ENCODE measurements at places on chromosomes 2 and 18.

GRCh38 chr2:12303181-12304030, 413.3 kb upstream of the TRIB2 start:
- DNase-seq: no peak

DNA sequence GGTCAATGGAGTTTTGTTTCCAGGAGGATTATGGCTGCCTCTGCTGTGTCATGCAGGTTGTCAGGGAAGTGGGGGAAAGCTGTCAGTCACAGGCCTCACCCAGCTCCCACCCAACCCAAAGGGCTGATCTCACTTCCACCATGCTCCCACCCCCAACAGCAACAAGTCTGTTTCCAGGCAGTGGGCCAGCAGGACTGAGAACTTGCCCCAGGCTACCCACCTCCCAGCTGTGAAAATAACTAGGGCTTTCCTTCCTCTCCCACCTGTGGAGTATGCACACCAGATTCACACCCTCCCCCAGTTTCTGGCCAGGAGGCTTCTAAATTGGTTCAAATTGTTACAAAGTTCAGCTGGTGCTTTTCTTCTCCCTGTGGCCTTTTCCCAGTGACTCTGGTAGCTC, 95.6 kb upstream of the ACVR1 start:
- no peak for DNase-seq

DNA sequence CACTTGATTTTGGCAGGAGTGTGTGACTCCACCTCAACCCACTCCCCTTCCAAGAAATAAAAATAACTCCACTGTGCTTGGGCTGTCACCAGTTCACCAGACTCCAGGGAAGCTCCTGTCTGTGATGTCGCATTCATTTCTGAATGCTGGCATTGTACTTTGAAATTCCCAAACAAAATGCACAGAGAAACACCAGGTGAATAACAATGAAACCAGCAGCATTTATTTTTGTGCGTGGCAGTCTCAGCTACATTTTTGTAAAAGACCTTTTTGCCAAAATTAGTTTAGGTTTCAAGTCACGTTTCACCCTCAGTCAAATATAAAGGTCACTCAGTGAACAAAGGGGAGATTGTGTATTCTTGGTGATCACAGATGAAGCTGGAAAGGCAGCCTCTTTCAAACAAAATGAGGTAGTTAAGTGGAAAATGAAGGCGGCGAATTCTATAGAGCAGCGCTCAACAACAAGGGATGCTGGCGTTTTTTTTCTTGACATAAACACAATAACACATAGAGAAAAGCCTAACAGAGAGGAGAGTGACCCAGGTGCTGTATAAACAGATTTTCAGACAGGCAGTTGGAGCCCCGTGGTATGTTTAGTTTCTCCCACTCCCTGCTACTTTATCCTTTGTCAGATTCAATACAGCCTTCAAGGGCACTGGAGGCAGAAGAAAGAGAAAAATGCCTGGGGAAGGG, 210.3 kb upstream of the GCFC2 start:
- no peak for DNase-seq

DNA sequence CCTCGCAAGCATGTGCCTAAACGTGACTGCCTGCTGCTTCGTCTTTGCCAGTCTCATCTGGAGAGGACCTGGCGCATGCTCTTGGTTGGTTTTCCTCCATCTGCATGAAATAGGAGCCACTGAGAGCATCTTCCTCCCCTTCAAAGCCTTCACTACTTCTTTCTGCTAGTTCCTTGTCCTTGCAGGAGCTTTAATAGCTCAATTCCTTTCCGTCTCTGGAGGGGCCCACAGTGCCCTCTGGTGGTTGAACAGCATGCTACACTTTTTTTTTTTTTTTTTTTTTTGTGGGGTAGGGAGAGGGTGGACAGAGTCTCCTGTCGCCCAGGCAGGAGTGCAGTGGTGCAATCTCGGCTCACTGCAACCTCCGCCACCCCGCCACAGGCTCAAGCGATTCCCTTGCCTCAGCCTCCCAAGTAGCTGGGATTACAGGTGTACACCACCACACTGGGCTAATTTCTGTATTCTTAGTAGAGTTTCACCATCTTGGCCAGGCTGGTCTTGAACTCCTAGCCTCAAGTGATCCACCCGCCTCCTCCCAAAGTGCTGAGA, 59.6 kb downstream of the SP110 start:
- DNase-seq: peak; percentile 20

DNA sequence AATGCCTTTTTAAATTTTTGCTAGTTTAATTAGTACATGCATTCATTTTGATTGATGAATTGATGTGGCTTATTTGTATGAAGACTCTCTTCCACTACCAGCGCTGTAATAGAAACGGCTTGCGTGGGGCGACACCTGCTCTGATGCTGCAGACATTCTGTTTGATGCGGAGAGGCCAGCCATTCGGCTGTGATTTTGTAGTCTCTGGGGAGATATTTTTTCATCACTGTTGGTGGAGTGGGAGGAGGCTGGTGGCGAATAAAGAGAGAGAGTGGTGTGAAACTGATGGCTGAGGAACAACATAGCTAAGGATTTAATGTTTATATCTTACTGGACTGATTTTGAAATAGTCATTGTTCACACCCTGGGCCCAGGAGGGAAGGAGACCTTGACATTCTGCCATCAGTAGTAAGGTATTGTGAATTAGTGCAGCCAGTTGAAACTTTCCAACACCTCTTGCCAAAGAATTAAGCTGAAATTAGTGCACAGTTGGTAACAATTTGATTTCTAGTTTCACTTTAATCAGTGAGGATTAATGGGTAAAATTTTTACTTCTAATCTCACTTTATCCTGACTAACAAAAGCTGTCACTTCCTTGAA, 224.1 kb downstream of the MTX2 start:
- no peak for DNase-seq

- DNase-seq: no peak
These were observed 353.0 kb downstream of the MYCN start for GRCh38 chr2:16293398-16293797.

DNA sequence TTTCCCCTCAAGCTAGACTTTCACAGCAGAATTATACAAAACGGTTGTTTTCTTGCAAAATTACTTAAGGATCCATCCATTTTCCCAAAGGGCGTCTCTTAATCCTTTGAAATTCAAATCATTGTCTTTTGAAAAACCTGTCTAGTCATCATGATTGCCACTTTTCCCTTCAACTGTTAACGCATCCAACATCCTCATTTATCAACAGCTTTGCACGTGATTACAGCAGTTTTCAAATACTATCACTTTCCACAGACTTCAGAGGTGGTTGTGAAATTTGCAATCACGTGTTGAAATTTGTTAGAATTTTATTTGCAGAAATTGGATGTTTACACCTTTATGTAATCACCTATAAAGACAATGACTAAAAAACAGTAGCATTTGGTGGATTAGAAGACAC, 304.4 kb upstream of the SLC39A10 start:
- no peak for DNase-seq

DNA sequence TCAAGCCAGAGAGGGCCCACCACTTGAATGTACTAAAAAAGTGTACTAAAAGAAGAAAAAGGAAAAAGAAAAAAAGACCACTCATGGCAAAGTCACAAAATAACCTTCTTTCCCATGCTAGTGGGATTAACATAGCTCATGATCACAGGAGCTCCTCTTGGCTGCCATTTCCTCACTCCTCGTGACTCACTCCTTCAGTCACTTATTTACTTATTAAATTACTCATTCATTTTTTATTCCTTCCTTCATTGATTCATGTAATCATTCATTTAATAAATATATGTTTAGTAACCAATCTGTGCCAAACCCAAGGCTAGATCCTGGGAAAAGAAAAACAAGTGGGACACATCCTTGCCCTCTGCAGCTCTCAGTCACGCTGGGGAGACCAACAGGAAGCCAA, 300.5 kb downstream of the INSIG2 start:
- no peak for DNase-seq

- DNase-seq: no peak
These were observed 180.1 kb downstream of the MGAT5 start for GRCh38 chr2:134433979-134434378.

GRCh38 chr18:34729264-34729663, 19.2 kb downstream of the DTNA start:
- no peak for DNase-seq

- no peak for DNase-seq
These were observed 57.7 kb upstream of the TFCP2L1 start for GRCh38 chr2:121342751-121343150.

- DNase-seq: no peak
These were observed 1364.4 kb upstream of the NXPH2 start for GRCh38 chr2:140144611-140145010.

DNA sequence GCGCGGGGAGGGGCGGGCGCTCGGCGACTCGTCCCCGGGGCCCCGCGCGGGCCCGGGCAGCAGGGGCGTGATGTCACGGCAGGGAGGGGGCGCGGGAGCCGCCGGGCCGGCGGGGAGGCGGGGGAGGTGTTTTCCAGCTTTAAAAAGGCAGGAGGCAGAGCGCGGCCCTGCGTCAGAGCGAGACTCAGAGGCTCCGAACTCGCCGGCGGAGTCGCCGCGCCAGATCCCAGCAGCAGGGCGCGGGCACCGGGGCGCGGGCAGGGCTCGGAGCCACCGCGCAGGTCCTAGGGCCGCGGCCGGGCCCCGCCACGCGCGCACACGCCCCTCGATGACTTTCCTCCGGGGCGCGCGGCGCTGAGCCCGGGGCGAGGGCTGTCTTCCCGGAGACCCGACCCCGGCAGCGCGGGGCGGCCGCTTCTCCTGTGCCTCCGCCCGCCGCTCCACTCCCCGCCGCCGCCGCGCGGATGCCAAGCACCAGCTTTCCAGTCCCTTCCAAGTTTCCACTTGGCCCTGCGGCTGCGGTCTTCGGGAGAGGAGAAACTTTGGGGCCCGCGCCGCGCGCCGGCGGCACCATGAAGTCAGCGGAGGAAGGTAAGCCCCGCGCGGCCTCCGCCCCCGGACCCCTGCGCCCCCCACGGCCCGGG, at the start of gene NFATC1:
Gene NFATC1 (plus strand): TSS at position 170 of the 644 bp plus-strand sequence. CDS start 295 bp downstream, at position 465.
- DNase-seq: peak; percentile 59

DNA sequence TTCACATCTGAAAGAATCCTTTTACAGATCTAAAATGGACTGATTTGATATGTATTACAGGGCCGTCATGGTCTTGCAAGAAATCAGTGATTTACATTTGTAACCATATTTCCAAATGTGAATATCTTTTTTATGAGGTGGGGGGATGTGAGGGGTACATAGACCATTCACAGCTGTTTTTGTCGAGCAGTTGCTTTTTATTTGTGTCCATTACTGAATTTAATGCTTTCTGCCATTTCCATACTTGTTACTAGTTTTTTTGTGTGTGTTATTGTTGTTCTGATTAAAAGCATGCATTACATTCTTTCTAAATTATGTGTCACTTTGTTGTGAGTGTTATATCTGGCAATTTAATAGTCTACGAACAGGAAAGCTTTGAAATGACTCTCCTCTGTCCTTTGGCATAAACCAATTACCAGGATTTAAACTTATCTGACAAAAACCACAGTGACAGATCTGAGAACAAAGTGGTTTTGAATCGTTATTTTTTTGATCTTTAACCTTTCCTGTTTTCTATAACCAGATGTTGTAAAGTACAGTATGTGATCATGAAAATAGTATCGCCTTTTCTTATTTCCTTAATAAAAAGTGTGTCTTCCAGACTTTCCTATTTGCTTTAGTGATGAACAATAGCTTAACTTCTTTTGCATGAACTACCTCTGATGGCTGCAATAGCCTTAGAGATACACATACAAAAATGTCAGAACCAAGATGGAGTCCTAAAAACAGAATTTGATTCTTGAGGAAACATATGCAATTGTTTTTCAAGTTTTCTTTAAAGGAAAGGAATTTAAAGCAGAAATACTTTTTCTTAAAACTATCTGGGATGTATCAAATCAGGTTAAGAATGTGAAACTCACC, 354.2 kb upstream of the ACVR2A start:
- no peak for DNase-seq

GRCh38 chr18:63878925-63879324, 8.6 kb upstream of the SERPINB2 start:
- DNase-seq: no peak

- DNase-seq: no peak
These were observed 450 bp downstream of the KCNH7 start for GRCh38 chr2:162838136-162838497.

GRCh38 chr2:241136661-241137260, 12.5 kb downstream of the PASK start:
- no peak for DNase-seq

- no peak for DNase-seq
These were observed 12.6 kb upstream of the NCK2 start for GRCh38 chr2:105732101-105732500.

DNA sequence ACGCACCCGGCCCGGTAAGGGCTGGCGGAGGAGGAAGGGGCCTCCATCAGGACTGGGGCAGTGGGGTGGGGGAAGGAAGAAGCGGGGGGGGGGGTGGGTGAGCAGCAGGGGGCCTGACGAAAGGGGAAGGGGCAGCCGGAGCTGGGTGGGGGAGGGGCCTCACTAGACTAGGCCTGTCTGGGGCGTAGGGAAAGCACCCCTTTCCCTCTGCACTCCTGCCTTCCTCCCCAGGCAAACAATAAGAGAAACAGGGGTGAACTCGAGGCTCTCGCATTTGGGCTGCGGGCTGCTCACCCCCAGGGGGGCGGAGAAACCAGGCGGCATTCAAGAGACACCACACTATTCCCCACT, 82.7 kb upstream of the POMC start:
- DNase-seq: no peak

GRCh38 chr2:128626760-128627511, 308.3 kb upstream of the HS6ST1 start:
- DNase-seq: no peak

- no peak for DNase-seq
These were observed 418.6 kb downstream of the GALR1 start for GRCh38 chr18:77668219-77668618.

DNA sequence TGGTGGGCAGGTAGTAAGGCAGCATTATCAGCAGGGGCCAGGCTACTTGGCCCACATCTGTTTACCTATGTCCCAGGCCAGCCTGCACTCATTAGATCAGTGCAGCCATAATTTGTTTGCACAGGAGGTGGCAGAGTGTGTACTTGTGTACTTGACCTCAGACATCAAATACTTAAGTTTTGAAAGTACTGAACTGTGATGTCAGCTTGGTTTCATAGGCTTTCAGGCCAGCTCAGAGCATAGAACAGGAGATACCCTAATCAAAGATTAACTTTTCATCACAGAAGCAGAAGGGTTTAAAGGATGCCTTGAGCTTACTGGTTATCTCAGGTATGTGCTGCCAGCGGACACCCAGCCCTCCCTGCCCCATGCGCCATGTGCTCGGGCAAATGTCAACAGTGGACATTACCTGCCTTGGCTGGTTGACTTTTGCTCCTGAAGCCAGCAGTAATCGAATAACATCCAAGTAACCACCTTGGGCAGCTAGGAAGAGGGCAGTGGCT, 33.2 kb downstream of the ANKRD29 start:
- DNase-seq: no peak

- no peak for DNase-seq
These were observed 5.8 kb downstream of the ARHGAP25 start for GRCh38 chr2:68740400-68740914.

DNA sequence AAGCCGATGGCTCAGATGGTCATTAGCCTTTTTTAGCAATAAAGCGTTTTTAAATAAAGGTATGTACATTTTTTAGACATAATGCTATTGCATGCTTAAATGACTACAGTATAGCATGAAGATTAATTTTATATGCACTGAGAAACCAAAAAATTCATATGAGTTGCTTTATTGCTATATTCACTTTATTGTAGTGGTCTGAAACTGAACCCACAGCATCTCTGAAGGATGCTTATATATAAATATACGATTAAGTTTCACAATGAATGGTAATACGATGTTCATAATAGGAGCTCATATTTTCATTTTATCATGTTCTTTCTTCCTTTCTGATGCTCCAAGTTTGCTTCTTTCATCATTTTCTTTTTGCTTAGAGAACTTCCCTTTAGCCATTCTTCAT, 132.8 kb downstream of the DNAH6 start:
- DNase-seq: no peak

GRCh38 chr2:209993968-209994367, 8.5 kb upstream of the RPE start:
- DNase-seq: no peak

Data from stimulated activated CD8-positive, alpha-beta memory T cell treated with anti-CD3 and anti-CD28 coated beads, Interleukin-4, amount 100 ng/mL, for 4 hours (primary cell).